ENCODE measurements at places on chromosomes 5 and 9.

- no peak for DNase-seq
Observed at GRCh38 chr9:96489482-96489979, 39.6 kb downstream of the HABP4 start.

- DNase-seq, result no peak
Observed at GRCh38 chr5:1181451-1182359, 19.7 kb upstream of the SLC6A19 start.

DNA sequence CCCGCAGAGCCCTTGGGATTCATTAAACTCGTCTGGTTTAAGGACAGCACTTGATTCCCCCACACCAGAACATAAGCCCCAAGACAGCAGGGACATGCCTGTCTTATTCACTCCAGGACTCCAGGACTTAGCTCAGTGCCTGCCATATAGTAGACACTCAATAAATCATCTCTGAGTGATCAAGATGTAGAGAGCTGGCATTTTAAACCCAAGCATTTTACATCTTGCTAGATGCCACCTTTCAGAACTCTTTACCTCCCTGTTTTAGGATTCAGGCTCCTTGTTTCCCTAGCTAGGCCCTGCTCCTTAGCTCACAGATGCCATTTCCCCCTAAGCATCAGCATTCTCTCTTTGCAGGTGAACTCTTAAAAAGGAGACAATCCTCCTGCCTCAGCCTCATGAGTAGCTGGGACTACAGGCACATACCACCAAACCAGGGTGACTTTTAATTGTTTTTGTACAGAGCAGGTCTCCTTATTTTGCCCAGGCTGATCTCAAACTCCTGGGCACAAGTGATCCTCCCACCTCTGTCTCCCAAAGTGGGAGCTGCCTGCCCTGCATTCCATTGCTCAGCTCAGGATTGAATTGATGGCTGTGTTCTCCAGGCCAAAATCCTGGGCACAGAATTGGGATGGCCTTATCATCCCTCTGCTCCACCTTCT lies 32.0 kb upstream of the CPEB4 start:
- DNase-seq, result no peak

DNA sequence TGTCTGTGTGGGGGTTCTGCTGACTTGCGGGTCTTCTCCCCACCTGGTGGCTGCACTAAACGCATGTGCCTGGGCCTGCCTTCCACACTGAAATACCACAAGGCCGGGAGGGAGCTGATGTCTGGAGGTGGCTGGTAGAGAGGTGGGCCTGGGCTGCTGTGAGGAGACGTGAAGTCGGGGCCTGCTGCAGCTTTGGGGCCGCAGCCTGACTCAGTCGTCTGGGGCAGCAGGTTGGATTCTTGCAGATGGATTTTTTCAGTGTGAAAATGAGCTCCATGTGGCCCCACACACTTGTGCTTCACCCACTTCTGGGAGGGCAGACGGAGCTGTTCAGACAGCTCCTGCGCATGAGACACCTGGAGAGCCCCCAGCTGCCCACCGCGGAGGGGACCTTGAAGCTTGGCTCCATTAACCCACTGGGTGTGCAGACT lies 29.3 kb downstream of the COL5A1 start:
- DNase-seq, result no peak

- no peak for DNase-seq
Observed at GRCh38 chr9:70747261-70747718, 332.8 kb upstream of the KLF9 start.

DNA sequence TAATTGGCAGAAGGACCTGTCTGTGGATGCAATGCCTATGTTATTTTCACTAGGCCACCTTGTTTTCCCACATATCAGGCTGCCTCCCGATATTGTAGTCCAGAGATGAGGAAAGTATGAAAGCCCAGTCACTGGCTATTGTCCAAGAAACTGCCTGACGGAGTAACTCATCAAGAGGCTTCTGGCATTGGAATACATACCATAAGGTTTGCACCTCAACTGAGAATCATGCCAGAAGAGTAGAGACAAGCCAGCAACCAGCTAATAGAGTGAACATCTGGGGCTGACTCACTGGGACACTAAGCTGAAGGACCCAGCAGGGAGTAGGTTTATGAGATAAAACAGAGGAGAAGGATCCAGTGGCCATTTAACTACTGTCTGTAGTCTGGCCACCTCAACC lies 137.2 kb upstream of the FST start:
- peak; percentile 18 for DNase-seq

- DNase-seq, result no peak
Observed at GRCh38 chr5:174832811-174833210, 108.4 kb downstream of the MSX2 start.

DNA sequence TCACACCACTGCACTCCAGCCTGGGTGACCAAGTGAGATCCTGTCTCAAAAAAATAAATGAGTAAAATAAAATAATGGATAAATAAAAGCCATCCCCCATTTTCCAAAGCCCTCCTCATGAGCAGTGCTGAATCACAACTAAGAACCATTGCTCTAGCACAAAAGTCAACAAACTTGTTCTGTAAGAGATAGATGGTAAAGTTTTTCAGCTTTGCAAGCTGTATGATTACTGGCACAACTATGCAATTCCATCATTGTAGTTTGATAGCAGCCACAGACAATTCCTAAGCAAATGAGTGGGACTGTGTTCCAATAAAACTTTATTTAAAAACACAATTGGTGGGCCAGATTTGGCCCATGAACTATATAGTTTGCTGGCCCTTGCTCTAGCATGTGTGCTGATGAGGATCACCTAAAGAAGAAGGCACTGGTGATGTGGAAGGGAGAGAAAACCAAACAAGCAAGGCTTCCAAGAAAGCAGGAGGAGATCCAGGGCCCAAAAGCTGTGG lies 64.6 kb downstream of the NEURL1B start:
- DNase-seq, result no peak

DNA sequence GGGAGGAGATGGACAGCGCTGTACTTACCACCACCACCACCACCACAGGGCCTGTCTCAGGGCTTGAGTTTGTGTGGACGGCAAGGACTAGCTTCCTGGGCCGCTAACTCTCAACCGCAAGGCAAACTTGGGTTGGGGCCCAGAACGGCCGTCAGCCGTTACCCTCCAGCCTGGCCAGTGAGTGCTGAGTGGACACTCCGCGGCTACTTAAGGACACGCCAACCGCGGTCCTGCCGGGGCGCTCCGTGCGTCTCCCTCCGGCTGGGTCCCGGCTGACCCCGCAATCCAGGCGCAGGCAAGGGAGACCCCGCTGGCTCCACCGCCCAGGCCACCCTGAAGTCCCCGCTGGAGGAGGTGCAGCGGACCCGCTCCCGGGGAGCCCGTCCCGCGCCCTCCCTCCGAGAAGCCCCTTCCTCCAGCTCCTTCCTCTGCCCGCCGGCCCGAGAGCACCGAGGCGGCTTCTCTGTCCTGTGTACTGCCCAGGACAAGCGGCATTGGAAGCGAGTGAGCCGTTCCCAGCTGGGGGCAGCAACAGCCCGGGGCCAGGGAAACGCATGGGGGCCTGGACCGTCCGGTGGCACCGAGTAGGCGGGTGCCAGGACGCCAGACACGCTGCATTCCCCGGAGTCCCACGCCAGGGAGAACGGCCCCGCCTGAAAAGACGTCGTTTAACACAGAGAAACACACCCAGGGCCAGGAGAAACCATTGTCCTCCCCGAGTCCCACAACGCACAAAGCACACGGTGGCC lies 46.6 kb downstream of the HABP4 start:
- DNase-seq, result no peak

GRCh38 chr9:131121346-131121745 lies 4.0 kb upstream of the NUP214 start:
- no peak for DNase-seq

DNA sequence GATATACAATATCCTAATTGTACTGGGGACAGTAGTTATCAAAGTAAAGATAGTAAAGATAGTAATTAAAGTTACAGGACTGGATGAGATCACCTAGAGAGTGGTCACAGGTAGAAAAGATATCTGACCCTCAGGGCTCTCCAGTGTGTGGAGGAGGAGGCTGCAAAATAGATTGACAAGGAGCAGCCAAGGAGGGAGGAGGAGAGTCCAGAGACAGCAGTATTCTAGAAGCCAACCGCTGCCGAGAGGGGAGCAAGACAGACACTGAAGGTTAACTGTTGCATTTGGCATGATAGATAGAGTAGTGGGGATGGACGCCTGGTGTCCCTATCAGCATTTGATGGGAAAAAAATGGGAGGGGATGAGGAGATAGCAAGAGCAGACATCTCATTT lies 17.0 kb upstream of the F2RL1 start:
- no peak for DNase-seq

GRCh38 chr9:87013490-87013889 lies 66.2 kb upstream of the GAS1 start:
- DNase-seq, result no peak

GRCh38 chr9:77826621-77827020 lies 178.5 kb upstream of the GNA14 start:
- DNase-seq, result no peak

- DNase-seq, result peak; percentile 21
Observed at GRCh38 chr9:89808756-89809181, 204.0 kb downstream of the GADD45G start.

- no peak for DNase-seq
Observed at GRCh38 chr5:148343603-148344487, 8.5 kb downstream of the SPINK9 start.

- DNase-seq, result no peak
Observed at GRCh38 chr9:113728989-113729388, 147.1 kb upstream of the ZNF618 start.

DNA sequence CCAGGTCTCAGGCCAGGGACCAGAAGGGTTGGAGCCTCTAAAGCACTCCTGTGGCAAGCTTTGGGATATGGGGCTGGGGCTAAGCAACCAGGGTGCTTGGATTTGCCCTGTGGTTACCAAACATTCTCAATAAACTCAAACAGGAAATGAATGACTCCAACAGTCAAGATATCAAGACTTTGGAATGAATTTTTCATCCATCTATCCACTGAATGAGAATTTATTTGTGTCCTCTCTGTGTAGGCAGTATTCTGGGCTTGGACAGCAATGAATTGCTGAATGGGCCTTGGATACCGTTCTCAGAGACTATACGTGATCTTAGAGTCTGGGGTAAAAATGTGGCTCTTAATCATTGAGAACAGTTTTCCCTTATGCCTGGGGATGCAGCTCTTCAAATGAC lies 212.5 kb downstream of the DAB2IP start:
- no peak for DNase-seq

DNA sequence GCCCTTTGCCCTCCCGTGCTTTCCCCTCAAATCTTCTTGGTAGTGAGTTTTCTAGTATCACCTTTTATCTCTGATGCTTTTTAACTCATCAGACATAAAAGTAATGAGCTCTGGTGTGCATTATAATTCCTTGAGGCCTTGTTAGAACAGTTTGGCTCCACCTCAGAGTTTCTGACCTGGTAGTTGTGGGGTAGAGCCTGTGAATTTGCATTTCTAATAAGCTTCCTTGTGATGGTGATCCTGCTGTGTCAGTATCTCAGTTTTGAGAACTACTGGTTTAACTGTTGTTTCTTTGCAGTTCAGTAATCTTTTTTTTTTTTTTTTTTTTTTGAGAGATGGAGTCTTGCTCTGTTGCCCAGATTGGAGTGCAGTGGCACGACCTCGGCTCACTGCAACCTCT lies 31.1 kb downstream of the UBE2D2 start:
- DNase-seq, result no peak

DNA sequence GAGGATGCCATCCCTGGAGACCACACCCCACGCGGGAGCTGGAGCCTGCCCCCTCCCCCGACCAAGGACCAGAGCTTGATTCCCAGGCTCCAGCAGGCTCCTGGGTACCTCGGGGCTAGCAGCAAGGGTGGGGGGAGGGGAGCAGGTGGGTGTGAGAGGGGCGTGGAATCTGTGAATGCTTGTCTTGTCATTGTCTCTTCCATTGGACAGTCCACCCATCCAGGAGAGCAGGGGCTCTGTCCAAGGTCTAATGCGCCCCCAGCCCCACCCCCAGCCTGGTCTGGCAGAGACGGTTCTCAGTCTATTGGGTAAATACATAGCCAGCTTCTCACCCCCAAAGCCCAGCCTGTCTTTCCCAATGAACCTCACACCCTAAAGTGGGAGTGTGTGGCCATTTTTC lies 22.8 kb downstream of the URM1 start:
- no peak for DNase-seq

GRCh38 chr9:79911724-79912123 lies 340.0 kb downstream of the TLE4 start:
- DNase-seq, result no peak

GRCh38 chr9:87271696-87272477 lies 225.8 kb upstream of the DAPK1 start:
- no peak for DNase-seq

DNA sequence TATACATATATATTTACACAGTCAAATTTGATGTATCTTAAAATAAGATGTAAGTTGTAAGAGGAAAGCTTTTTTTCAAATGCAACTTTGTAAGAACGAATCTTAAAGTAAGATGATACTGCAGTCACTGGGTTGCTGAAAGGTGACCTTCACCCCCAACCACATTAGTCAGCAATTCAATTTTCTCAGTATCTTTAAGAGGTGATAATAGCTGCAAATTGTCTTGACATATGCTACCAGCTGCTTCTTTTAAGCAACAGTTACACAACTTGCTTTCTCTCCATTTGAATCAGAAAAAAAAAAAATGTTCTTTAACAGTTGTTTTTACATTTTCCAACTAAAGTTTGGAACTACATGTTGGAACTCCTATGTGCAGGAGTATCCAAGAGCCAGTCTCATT lies 246.6 kb upstream of the CCNG1 start:
- DNase-seq, result no peak

DNA sequence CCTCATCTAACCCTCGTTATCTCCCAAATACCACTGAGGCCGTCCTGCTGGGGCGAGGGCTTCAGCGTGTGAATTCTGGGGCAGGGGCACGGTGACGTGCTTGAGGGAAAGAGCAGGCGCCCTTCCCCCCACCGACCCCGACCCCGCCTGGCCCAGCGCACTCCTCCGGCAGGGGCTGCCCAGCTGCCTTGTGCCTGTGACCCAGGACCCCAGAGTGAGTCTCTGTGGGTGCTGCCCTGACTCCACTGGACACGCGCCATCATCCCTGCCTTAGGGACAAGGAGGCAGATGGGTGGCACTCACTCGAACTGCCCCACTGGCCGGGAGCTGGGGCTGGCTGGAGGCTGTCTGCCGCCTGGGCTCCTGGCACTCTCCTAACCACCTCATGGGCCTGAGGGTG lies 136.2 kb upstream of the LPCAT1 start:
- no peak for DNase-seq

GRCh38 chr5:16508730-16509531 lies 43.3 kb upstream of the ZNF622 start:
- DNase-seq, result peak; percentile 76

DNA sequence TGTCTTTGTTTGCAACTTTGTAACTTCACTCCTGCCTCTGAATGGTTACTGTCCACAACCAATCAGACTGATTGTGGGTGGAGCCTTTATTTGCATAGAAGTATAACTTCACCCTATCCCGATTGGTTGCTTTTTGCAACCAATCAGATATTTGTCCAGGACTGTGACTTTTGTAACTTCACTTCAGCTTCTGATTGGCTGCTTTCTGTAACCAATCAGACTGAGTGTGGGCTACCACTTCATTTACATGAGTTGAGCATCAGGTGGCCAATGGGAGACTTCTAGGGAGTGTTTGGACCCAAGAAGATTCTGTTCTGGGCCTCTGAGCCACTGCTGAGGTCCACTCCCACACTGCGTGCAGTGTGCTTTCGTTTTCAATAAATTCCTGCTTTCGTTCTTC lies 1810.7 kb upstream of the CDH6 start:
- peak; percentile 18 for DNase-seq

All from RCC 7860 (cell line).